NCI-H2227 treated with DMSO at 0.1 percent for 48 hours (cell line): ENCODE measurements at places on chromosomes 4 and X.

DNA sequence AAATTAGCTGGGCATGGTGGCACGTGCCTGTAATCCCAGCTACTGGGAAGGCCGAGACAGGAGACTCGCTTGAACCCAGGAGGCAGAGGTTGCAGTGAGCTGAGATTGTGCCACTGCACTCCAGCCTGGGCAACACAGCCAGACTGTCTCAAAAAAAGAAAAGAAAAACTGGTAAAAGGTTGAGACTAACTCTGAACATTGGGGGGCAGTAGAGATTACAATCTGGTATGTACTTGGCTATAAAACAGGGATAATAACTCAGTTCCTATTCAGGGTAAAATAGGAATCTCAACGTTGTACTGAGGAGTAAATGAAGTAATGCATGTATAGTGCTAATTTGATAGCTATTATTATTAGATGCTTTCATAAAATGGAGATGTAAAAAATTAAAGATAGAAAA, 12.5 kb upstream of the KLF8 start:
- DNase-seq, result no peak

DNA sequence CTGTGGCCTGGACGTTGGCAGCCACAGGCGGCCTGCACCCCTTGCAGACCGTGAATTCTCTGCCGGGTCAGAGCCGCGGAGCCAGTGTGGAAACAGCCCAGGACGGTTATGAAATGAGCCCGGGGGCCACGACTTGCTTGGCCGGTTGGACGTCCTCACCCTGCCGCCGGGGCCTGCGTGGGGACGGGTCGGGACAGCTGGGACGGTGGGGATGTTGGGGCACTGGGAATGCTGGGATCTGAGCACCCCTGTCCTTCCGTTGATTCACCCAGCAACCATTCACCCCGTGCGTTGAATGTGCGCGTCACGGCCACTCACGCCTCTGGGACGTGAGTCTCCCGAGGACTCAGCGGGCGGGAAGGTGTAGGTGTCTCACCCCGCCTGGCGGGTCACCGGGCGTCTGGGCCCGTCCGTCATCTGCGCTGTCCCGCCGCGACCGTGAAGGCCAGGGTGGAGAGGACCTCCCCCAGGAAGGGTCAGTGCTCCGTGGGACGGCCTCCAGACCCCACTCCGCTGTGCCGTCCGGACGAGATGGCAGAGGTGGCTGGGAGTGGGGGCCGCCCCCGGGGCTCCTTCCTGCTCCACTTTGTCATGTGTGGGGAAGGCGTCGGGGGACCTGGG, 4.5 kb upstream of the PLCXD1 start:
- DNase-seq, result no peak

- no peak for DNase-seq
Measured at GRCh38 chr4:81227968-81228367, 12.9 kb upstream of the PRKG2 start.

- DNase-seq, result no peak
Measured at GRCh38 chr4:120466429-120466828, 399.8 kb upstream of the MAD2L1 start.

GRCh38 chr4:7600247-7600646, 165.5 kb upstream of the PSAPL1 start:
- DNase-seq, result no peak

DNA sequence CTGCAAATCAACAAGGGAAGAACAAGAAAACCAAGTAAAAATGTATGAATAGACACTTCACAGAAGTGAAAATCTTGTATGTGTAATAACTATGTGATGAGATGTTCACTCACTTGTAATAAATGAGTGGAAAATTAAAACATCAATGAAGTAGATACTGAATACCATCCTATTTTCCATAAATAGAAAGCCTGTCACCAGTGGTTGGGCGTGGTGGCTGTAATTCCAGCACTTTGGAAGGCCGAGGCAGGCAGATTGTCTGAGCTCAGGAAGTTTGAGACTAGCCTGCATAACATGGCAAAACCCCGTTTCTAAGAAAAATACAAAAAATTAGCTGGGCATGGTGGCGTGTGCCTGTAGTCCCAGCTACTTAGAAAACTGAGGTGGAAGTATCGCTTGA, 53.5 kb upstream of the SOD3 start:
- DNase-seq, result no peak

DNA sequence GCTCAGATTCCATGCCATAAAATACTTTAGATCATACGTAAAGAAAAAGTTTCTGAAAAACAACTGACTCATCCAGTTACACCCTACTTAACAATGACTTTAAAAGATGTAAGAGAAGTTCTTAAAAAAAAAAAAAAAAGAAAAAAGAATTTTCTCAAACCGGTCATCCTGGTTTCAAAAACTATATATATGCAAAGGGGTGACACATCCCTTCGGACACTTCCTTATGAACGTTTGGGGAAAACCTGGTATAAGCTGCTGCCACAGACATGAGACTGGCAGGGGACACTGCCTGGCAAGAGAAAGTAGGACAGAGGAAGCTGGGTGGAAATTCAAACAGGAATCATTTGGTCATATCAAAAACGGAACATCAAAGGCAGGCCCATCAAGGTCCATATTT, 81.2 kb upstream of the PRSS48 start:
- DNase-seq, result no peak

DNA sequence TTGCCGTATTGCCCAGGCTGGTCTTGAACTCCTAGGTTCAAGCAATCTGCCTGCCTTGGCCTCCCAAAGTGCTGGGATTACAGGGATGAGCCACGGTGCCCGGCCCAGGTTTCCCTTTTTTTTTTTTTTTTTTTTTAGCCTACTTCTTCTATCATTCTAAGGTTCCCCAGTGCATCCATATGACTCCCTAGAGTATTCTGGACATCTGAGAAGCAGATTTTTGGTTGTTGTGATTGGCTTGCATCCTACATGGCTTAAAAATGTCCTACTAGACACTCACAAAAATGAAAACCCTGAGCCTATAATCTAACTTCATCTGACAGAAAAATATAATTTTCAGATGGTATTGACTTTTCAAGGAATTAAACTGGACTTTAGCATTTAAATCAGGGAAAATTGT, 41.7 kb downstream of the SMIM14 start:
- DNase-seq, result no peak
